Right atrium auricular region (tissue), 2 donors: ENCODE measurements at places on chromosomes 5 and 9. TPM values are rescaled to one million over a fixed set of nuclear protein-coding genes. Genes with fewer than 3 reads are reported as not detected.

Gene GKAP1
- total RNA-seq: 9.6 TPM

Gene UGT3A2
- total RNA-seq: not detected

Gene CARTPT
- not detected for total RNA-seq

Gene GABRA1
- total RNA-seq: not detected

Gene MSX2
- total RNA-seq: 2.6 TPM

Gene PIK3R1
- 91.1 TPM for total RNA-seq

Gene PHF24
- total RNA-seq: 0.67 TPM

Gene HTR4
- total RNA-seq: 4.3 TPM

Gene GPR21
- 1.4 TPM for total RNA-seq

Gene GDF9
- 0.22 TPM for total RNA-seq

DNA sequence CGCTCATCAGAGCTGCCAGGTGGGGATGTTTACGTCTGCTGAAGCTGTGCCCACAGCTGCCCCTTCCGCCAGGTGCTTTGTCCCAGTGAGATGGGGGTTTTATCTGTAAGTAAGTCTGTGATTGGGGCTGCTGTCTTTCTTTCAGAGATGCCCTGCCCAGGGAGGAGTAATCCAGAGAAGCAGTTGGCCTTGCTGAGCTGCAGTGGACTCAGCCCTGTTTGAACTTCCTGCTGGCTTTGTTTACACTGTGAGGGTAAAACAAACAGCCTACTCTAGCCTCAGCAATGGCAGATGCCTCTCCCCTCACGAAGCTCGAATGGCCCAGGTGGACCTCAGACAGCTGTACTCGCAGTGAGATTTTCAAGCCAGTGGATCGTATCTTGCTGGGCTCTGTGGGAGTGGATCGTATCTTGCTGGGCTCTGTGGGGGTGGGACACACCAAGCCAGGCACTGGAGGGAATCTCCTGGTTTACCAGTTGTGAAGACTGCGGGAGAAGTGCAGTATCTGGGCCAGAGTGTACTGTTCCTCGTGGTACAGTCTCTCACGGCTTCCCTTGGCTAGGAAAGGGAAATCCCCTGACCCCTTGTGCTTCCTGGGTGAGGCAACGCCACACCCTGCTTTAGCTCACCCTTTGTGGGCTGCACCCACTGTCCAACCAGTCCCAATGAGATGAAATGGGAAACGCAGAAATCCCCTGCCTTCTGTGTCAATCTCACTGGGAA lies 530.1 kb upstream of the DMAC1 start:
- DNase-seq: no peak

- no peak for DNase-seq
Observed at GRCh38 chr9:130286072-130286770, 20.7 kb downstream of the HMCN2 start.

GRCh38 chr5:174723315-174723978 lies 935 bp upstream of the MSX2 start:
- DNase-seq: no peak

DNA sequence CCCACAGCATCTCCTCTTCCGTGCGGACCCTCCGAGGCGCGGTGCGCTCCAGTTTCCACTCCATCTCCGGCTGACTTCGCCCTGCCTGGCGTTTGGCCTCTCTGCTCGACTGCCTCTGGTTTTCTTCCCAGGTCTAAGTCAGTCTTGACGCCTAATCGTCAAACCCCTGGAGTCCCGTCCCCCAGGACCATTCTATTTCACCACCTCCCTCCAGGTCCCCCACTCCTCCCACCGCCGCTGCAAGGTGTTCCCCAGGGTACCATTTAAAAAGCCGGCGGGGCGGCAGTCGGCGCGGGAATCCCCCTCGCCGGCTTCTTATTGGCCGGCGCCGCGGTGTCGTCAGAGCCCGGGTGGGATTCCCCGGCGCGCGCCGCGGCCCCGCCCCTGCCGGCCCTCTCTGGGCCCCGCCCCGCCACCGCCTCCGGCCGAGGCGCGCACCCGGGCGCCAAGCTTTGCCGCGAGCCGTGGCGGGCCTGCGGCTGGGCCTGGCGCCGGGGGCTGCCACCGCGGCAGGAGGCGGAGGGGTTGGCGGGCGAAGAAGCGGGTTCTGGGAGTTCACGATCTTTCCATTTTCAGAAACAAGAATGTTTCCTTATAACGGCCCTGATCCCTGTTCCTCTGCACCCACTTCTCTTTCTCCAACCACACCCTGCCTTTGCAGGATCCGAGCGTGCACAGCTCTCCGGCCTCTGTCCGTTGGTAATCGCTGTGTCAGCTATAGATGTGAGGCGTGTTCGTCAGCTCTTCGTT lies at the start of gene CDC20B:
TSS of gene CDC20B (minus strand) at position 241 of the 750 bp plus-strand sequence. CDS start at position 64, 177 bp downstream.
- DNase-seq: no peak

- DNase-seq: no peak
Observed at GRCh38 chr5:72021651-72022357, 85.5 kb upstream of the MAP1B start.

DNA sequence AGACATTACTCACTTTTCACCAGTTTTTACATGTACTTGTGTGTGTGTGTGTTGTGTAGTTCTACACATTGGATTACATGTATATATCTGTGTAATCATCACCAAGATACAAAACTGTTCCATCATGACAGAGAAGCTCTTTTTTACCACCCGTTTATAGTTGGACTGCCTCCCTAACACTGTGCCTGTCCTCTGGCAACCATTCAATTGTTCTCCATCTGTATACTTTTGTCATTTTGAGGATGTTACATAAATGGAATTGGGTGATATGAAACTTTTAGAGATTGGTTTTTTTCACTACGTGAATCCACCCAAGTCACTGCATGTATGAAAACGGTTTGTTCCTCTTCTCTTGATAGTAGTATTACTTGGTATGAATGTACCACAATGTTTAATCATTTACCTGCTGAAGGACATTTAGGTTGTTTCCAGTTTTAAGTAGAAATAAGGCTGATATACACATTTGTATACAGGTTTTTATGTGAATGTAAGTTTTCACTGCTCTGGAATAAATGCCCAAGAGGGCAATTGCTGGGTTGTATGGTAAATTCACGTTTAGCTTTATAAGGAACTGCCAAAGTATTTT lies 126.2 kb downstream of the MAPKAP1 start:
- DNase-seq: no peak

- DNase-seq: no peak
Observed at GRCh38 chr9:83379045-83379444, 159.2 kb downstream of the FRMD3 start.

GRCh38 chr5:68268101-68268851 lies 52.7 kb downstream of the PIK3R1 start:
- no peak for DNase-seq

DNA sequence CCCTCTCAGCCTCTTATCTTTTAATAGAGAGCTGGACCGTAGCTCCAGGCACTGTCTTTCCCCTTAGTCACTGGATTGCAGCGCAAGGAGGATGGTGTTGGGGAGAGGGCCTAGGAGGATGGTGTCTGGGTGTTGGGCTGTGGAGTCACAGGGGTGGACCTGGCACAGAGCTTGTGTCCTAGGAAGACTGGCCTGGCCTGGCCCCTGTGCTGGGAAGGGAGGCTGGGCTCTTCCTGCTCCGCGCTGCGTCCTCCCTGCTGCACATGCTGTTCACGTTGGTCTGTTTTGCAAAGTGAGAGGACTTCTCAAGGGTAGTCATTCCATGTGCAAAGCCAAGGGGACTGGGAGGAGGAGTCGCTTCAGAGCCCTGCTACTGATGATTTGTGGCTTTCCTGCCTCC lies 123.9 kb downstream of the EHMT1 start:
- DNase-seq: no peak

- no peak for DNase-seq
Observed at GRCh38 chr5:14595189-14595588, 13.6 kb downstream of the OTULINL start.

DNA sequence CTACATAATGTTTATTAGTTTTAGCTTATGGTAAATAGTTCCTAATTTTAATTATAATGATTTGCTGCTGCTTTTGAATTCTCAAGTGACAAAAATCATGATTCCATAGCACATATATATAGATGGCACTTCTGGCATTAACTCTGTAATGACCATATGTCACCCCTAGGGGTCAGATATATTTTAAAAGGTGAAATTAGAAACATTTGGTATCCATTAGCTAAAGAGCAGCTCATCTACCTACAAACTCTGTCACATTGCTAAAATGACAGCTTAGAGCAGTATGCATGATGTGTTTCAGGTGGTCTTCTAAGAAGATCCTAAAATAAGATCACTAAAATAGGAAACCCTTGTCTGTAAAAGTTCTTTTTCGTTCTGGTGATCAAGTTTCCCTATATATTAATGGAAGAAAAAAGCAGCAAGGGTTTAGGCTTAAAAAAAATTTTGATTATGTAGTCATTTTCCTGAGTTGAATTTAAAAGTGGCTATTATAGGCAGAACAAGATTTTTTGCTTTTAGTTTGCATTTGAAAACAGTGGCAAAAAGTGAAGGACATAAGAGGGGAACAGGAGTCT lies 157.7 kb upstream of the POU5F2 start:
- DNase-seq: no peak

DNA sequence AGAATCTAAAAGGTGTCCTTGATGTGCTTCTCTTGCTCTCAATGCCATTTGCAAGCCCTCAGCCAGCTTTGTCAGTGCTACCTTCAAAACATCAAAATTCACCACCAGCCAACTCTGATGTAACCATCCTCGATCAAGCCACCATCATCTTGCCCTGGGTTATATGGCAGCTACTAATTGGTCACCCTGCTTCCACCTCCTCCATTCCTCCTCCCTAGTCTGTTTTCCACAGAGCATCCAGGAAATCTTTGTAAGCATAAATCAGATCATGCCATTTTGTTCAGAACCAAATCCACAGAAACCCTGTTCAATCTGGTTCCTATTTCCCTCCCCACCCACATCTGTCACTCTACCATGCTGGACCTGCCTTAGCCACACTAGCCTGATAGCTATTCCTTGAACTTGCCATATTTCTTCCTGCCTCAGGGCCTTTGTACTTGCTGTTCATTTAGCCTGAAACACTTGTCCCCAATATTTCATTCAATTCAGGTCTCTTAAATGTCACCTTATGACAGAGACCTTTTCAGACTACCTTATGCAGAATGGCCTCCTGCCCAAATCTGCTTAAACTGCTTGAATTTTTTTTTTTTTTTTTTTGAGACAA lies 1.9 kb upstream of the B4GALT1 start:
- DNase-seq: peak; percentile 42

DNA sequence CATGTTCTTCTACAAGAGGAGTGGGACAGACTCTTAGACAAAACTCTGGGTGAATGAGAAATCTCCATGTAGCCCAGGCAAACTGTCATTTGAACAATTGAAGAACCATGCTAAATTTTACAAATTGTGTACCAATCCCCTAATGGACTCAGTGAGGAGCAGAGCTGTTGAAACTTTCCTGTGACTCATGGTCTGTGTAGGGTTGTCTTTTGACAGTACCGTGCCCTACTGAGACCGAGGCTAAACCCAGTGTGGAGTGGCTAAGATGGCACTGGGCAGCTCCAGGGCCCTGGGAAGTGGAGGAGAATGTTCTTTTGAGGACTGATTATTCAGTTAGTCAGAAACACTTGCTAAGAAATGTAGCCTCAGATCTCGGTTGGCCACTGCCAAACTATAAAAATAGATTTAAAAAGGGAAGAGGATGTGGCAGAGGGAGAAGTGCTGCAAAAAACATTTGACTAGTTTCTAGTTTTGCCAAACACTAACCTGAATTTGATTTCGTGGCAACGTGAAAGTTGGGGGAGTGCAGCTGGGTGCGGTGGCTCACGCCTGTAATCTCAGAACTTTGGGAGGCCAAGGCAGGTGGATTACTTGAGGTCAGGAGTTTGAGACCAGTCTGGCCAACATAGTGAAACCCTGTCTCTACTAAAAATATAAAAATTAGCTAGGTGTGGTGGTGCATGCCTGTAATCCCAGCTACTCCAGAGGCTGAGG lies 24.7 kb downstream of the POU4F3 start:
- DNase-seq: no peak

- no peak for DNase-seq
Observed at GRCh38 chr5:10301266-10301665, 6.4 kb downstream of the CMBL start.

- no peak for DNase-seq
Observed at GRCh38 chr5:77156379-77156778, 54.1 kb upstream of the PDE8B start.

- no peak for DNase-seq
Observed at GRCh38 chr9:23822261-23823169, 3.5 kb downstream of the ELAVL2 start.

DNA sequence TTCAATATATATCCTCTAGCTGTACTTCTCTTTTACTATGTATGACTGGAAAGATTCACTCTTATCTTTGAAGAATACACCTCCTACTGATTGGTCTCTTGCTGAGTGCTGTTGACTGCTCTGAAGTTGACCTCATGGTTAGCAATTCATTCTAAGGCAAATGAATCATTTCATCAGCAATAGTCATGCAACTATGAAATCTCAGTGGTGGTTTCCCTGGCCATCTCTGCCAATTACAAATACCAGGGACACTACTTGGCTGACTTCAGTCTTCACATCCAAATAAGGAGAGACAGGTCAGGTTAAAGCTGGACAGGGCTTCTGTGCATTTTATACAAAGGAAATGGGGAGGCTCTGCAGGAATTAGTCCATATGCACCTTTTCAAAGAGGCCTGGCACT lies 333.5 kb upstream of the ACTBL2 start:
- no peak for DNase-seq

DNA sequence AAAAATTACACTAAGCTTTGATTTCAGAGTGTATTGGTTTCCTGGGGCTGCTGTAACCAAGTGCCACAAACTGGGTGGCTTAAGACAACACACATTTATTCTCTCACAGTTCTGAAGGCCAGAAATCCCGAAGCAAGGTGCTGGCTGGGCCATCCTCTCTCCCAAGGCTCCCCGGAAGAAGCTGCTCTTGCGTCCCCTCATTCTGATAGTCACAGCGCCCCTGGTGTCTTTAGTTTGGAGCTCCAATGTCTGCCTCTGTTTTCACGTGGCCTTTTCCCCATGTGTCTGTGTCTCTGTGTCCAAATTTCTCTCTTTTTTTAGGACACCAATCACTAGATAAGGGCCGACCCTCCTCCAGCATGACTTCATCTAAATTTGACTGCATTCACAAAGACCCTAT lies 56.7 kb downstream of the ROPN1L start:
- DNase-seq: no peak

GRCh38 chr9:31136524-31136923 lies 1247.9 kb upstream of the ACO1 start:
- no peak for DNase-seq

DNA sequence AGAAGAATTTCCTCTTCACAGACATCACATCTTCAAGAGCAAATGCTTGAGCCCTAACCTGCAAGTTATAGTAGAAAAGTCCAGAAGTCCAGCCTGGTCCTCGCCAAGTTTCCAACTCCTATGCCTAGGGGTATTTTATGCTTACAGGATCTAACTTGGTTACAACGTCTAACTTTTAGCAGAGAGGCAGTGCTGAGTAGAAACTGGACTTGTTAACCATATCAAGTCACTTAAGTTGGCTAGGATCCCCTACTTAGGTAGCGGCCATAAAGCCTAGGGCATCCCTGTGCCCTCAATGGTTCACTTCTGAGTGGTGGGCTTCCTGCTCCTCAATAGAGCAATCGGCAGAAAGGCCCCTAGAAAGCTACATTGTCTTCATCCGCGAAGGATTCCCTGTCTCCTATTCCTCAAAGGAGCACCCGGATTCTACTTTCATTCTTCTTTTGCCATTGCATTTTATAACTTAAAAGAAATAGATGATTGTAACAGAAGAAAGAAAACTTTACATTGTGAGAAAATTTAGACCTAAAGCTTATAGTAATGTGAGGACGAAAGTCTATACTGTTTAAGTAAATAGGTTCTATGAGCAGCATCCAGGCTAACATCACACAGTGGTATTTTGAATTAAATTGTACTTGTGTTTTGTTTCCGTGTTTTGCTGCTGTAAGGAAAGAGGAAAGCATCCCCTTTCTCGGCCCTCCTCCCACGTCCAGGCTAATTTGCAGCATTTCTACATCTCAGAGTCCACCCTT lies 1.3 kb upstream of the MTAP start:
- no peak for DNase-seq
